NCI-H2107 (cell line): ENCODE measurements at places on chromosomes 11 and 22.

- no peak for DNase-seq
These were observed 18.7 kb downstream of the CRELD2 start for GRCh38 chr22:49936973-49937757.

DNA sequence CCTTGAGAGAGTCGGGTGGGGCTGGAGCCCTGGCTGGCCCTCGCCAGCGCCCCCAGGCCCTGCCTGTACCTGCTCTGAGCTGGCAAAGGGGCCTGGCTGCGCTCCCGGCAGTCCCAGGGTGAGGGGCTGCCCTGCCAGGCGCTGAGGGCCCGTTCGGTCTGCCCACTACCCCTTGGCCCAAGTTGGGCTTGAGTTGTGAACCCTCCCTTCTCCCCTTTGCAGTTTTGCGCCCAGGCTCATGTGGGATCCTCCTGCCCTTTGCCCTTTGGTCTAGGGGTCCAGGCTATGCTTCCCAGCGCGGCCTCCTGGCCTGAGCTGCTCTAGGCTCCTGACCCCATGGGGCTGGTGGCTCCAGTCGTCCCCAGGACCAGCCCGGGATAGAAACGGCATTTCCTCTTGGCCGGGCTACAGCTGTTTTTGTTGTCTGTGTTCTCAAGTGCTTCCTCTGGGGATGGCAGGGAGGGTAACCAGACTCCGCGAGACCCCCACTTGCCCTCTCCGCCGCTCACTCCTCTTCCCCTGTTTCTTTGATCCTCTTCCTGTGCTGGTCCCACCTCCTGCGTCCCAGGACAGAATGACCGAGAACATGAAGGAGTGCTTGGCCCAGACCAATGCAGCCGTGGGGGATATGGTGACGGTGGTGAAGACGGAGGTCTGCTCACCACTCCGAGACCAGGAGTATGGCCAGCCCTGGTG lies 34.9 kb downstream of the PRDM11 start:
- DNase-seq: no peak

GRCh38 chr11:2752923-2753322 lies 53.1 kb upstream of the KCNQ1OT1 start:
- DNase-seq: no peak

DNA sequence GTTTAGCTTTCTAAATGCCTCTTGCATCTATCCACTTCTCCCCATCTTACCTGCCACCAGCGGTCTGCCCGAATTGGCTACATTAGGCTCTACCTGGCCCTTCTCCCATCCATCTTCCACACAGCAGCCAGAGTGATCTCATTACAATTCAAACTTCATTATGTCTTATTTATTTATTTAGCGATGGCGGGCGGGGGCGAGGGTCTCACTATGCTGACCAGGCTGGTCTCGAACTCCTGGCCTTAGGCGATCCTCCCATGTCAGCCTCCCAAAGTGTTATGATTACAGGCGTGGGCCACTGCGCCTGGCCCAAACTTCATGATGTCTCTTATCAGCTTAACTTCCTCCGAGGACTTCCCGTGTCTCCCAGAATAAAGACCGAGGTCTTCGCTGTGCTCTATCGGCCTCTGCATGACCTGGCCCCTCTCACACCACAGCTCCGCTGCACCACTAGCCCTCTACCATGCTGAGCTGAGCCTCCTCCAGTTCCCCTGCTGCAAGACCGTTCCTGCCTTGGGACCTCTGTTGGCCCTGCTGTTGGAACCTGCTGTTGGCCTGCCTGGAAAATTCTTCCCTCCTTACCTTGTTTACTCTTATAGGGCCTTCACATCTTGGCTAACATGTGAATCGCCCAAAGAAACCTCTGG lies 870 bp upstream of the CTTN start:
- no peak for DNase-seq

DNA sequence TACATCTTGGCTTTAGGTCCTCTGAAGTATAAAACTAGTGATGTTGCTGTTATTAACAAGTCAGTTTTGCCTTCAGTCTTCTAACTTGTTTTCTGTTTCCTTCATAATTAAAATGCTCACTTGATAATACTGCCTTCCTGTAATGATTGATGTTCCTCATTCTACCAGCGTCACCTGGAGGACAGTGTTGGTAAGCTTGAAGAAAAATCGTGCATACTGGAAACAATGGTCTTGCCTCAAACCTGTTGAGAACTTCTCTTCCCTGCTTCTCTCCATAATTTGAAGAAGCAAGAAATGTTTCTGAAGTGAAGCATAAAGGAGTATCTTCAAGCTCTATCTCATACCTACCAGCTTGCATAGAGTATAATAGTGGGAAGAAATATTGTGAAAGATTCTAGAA lies 3.0 kb downstream of the YWHAH start:
- DNase-seq: no peak
